ENCODE measurements at places on chromosomes 3 and 15. TPM values are rescaled to one million over a fixed set of nuclear protein-coding genes. Genes with fewer than 3 reads are reported as not detected.
A peak's percentile ranks its signal among the peaks of the same experiment; 100 is the strongest.

The CRTC3 gene
- total RNA-seq, result 70.5 TPM

The ZDHHC23 gene
- total RNA-seq, result 3.7 TPM

The HYAL1 gene
- 0.28 TPM for total RNA-seq

The SPG21 gene
- 55.1 TPM for total RNA-seq

The CELSR3 gene
- 16.2 TPM for total RNA-seq

The TRIM69 gene
- 59.3 TPM for total RNA-seq

The FAM227B gene
- total RNA-seq, result 6.6 TPM

The ARRDC4 gene
- total RNA-seq, result 0.94 TPM

GRCh38 chr3:98402507-98402906 is 12.0 kb downstream of the OR5K3 start:
- H3K36me3 ChIP-seq, result peaks cover 53% of the 10 kb centered on the region
- DNase-seq, result no peak
- H3K4me3 ChIP-seq, result peak overlapping the region; percentile 29
- peak overlapping the region; percentile 22 for H3K27ac ChIP-seq
- peaks cover 2% of the 10 kb centered on the region for H3K27me3 ChIP-seq

GRCh38 chr15:75542386-75542797 is 36.7 kb downstream of the PTPN9 start:
- H3K27me3 ChIP-seq, result no peaks in the 10 kb centered on the region
- no peak for DNase-seq
- peaks cover 31% of the 10 kb centered on the region for H3K36me3 ChIP-seq
- no peak overlapping the region for H3K27ac ChIP-seq
- H3K4me1 ChIP-seq, result peaks cover 16% of the 10 kb centered on the region
- no peak overlapping the region for H3K4me3 ChIP-seq

- H3K4me3 ChIP-seq, result no peak overlapping the region
- H3K4me1 ChIP-seq, result peaks cover 16% of the 10 kb centered on the region
- peak; percentile 77 for DNase-seq
- H3K36me3 ChIP-seq, result no peaks in the 10 kb centered on the region
- H3K27ac ChIP-seq, result no peak overlapping the region
- H3K27me3 ChIP-seq, result peaks cover 18% of the 10 kb centered on the region
These were observed 108.9 kb downstream of the FBLN2 start for GRCh38 chr3:13657660-13658435.

DNA sequence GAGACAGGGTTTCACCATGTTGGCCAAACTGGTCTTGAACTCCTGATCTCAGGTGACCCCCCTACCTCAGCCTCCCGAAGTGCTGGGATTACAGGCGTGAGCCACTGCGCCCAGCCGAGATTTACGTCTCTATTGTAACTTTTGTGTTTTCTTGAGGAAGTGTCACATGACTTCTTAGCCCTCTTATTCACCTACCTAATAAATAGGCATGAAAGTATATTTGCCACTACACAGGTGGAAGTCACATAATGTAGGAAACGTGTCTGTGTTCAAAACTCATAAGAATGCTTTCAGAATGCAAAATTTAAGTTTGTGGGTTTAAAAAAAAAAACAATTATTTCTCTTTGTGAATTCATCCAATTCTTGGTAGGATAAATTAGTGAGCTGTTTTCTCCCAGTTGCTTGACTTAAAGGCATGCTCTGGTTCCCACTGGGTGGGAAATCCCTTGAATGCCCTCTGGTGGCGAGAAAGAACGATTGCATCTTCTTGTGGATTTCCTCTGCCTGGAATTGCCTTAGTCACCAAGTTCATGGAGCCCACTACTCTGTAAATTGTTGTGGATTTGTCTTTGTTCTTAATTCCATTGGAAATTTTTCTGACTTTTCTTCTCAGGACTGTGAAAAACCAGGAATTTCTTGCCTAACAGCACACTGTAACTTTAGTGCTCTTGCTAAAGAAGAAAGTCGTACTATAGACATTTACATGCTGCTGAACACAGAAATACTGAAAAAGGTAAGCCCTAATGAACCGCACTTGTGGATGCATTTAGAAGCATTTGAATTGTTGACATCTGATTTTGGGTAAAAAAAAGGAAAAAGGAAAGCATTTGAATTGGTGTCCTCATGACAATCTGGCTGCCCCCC is 82.2 kb upstream of the CTDSPL start:
- H3K27ac ChIP-seq, result no peak overlapping the region
- DNase-seq, result no peak
- H3K27me3 ChIP-seq, result peaks cover 5% of the 10 kb centered on the region
- peaks cover 7% of the 10 kb centered on the region for H3K4me1 ChIP-seq

DNA sequence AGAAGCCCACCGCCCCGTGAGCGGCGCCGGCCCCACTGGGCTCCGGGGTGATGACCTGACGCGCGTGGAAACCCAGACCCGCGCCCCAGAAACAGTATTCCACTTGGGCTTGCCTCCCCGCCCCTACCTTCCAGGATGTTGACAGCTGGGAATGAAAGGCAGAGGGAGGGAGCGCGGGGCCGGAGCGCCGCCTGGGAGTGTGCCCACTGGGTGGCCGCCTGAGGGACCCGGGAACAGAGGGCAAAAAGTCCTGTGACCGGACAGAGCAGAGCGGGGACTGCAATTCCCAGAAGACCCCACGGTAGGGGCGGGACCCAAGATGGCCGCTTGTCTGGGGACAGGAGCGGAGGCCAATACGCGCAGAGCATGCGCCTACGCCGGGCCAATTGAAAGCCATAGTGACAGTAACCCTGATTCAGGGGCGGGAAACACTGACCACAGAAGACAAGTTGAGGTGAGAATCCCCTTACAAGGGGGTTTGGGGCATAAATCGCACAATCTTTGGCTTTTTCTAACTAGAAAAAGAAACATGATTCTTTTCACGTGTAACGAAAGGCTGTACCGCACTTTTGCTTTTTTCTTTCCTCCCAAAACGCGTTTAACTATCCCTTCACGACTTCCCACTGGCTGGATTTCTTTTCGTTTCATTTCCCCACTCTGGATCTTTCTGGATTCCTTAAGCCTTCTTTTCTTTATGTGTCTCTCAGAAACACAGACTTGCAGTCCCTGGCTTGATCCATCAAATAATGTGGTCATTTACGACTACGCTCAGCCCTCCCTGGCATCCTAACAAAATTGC is at the start of gene FHIT:
Gene FHIT, minus strand, starts transcription at position 279 of the 799 bp plus-strand sequence.
- DNase-seq, result peak; percentile 88
- H3K36me3 ChIP-seq, result peaks cover 4% of the 10 kb centered on the region
- peaks cover 11% of the 10 kb centered on the region for H3K4me1 ChIP-seq
- H3K27me3 ChIP-seq, result peaks cover 6% of the 10 kb centered on the region

DNA sequence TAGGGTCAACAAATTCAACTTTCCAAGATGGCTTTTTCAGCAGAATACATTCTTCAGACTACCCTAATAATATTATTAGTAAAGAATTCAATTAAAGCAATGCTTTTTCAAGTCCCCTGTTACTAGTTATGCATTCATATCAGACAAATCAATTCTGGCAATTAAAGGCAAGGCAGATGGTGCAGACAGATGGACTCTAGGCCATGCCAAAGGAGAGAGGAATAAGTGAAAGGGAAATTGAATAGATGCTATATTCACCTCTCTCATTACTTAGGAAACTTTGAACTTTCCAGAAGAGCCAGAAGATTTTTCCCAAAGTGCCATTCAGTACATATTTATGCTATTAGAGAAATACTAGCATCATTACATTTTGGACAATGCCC is 487.7 kb upstream of the RASGRP1 start:
- no peaks in the 10 kb centered on the region for H3K36me3 ChIP-seq
- DNase-seq, result no peak
- no peaks in the 10 kb centered on the region for H3K4me1 ChIP-seq
- H3K27ac ChIP-seq, result no peak overlapping the region

DNA sequence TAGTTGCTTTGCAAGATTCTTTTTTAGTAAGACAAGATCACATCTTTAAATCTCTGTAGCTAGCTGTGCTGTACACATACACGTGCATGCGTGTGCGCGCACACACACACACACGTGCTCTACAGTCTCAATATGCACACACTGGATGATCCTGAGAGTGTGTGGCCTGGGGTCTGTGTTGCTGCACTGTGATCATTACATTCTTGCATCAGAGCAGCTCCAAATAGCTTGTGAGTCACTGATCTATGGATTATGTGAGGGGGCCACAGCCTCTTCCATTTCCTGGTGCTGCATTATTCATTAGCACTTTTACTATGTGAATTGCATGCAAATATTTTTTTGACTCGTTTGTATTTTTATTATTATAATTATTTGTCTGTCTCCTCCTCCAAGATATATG is 34.6 kb downstream of the MCTP2 start:
- no peaks in the 10 kb centered on the region for H3K27me3 ChIP-seq
- no peak overlapping the region for H3K4me3 ChIP-seq
- H3K36me3 ChIP-seq, result peaks cover 20% of the 10 kb centered on the region
- no peak overlapping the region for H3K27ac ChIP-seq
- peaks cover 26% of the 10 kb centered on the region for H3K4me1 ChIP-seq

DNA sequence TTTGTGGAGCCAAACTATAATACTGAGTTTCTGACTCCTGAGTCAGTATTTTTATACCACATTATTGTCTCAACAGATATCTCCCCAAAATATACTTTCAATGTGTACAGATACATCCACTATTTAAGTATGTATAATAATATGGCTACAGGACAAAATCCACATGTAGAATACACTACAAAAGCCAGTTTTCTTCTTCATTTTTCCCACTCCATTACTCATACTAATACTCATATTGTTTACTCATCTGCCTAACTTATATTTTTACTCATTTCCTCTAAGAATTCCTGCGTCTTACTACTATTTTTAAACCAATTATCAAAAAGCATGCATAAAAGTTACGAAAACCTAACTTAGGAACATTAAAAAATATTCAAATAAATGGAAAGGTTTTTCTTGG is 440.8 kb downstream of the ZNF385D start:
- H3K27me3 ChIP-seq, result no peaks in the 10 kb centered on the region
- no peak for DNase-seq
- H3K36me3 ChIP-seq, result no peaks in the 10 kb centered on the region
- H3K27ac ChIP-seq, result no peak overlapping the region
- no peaks in the 10 kb centered on the region for H3K4me1 ChIP-seq

- no peak for DNase-seq
- no peak overlapping the region for H3K4me3 ChIP-seq
- no peak overlapping the region for H3K27ac ChIP-seq
- no peaks in the 10 kb centered on the region for H3K36me3 ChIP-seq
- no peaks in the 10 kb centered on the region for H3K27me3 ChIP-seq
These were observed 66.2 kb downstream of the NMNAT3 start for GRCh38 chr3:139611528-139611927.

DNA sequence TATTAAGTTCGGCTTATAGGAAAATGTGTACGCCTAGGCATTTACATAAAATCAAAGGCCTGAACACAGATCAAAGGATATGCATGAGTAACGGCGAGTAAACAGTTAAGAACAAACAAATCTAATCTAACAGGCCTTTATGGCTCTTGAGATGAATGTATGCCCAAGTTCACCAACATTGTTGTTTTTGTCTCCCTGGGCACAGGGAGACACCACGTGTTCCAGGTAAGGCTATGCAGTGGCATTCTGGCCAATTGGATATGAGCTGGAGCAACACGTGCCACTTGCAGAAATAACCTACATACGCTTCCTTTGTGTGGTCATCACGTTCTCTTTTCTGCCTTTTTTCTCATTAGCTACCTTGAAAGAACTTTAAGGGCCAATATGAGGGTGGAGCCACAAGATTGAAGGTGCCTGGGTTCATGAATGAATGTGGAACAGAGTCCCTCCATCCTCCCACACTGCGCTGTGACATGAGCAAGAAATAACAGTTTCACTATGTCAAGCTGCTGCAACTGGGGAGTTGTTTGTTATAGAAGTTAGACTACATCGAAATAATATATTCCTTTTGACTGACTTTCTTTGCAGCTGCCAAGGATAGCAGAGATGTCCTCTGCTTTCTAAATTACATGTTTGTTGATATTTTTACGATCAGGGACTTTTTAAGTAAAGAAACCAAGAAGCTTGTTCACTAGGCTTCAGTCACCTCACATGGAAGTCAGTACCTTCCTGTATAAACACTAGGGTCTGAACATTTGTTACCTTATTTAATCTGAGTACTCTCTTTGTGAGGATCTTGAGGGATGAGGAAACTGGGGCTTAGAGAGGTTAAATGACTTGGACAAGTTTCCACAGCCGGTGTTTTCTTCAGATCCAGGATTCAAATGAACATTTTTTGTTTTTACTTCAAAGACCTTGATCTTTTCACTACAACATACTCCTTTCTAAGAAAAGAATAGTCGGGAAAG is 427.5 kb upstream of the TBL1XR1 start:
- H3K4me3 ChIP-seq, result no peak overlapping the region
- no peak overlapping the region for H3K27ac ChIP-seq
- H3K27me3 ChIP-seq, result no peaks in the 10 kb centered on the region
- DNase-seq, result no peak

GRCh38 chr3:156792536-156792935 is 33.6 kb upstream of the LEKR1 start:
- H3K4me1 ChIP-seq, result peaks cover 25% of the 10 kb centered on the region
- H3K27me3 ChIP-seq, result no peaks in the 10 kb centered on the region
- H3K4me3 ChIP-seq, result no peak overlapping the region
- DNase-seq, result no peak
- peak overlapping the region; percentile 76 for H3K27ac ChIP-seq
- peaks cover 12% of the 10 kb centered on the region for H3K36me3 ChIP-seq

DNA sequence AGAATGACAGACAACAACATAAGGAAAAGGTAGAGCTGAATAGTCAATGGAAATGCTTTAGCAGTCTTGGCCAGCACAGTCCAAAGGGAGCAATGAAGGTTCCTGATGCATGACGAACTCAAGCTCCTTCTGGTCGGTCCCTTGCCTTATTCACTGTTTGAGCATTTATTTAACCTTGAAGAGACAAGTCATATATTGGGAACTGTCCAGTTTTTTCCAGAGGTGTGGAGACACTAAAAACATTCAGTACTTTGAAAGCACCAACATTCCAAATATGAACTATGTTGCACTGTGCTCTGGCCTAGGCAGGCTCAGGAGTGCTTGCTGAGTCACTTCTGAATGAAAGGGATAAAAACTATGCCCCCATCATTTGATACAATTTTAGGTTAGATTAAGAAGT is 384.8 kb downstream of the MECOM start:
- H3K4me3 ChIP-seq, result no peak overlapping the region
- no peak overlapping the region for H3K27ac ChIP-seq
- peaks cover 2% of the 10 kb centered on the region for H3K27me3 ChIP-seq
- H3K36me3 ChIP-seq, result no peaks in the 10 kb centered on the region
- DNase-seq, result no peak
- H3K4me1 ChIP-seq, result no peaks in the 10 kb centered on the region

GRCh38 chr3:190012784-190013183 is 107.9 kb downstream of the P3H2 start:
- no peaks in the 10 kb centered on the region for H3K36me3 ChIP-seq
- no peak for DNase-seq
- H3K4me3 ChIP-seq, result no peak overlapping the region
- no peak overlapping the region for H3K27ac ChIP-seq
- H3K27me3 ChIP-seq, result peaks cover 6% of the 10 kb centered on the region
- H3K4me1 ChIP-seq, result no peaks in the 10 kb centered on the region

- peaks cover 12% of the 10 kb centered on the region for H3K4me1 ChIP-seq
- H3K4me3 ChIP-seq, result peak overlapping the region; percentile 96
- no peaks in the 10 kb centered on the region for H3K36me3 ChIP-seq
- DNase-seq, result peak; percentile 36
- no peaks in the 10 kb centered on the region for H3K27me3 ChIP-seq
These were observed 576 bp upstream of the RPAP1 start for GRCh38 chr15:41544650-41545015.
